ENCODE measurements at places on chromosomes 1 and 21.
A peak's percentile ranks its signal among the peaks of the same experiment; 100 is the strongest.

- DNase-seq = no peak
Measured at GRCh38 chr1:41322835-41323234, 38.4 kb upstream of the FOXO6 start.

- no peak for DNase-seq
Measured at GRCh38 chr1:925561-926421, 2.1 kb downstream of the SAMD11 start.

GRCh38 chr1:176164014-176164678, 42.9 kb downstream of the COP1 start:
- no peak for DNase-seq

DNA sequence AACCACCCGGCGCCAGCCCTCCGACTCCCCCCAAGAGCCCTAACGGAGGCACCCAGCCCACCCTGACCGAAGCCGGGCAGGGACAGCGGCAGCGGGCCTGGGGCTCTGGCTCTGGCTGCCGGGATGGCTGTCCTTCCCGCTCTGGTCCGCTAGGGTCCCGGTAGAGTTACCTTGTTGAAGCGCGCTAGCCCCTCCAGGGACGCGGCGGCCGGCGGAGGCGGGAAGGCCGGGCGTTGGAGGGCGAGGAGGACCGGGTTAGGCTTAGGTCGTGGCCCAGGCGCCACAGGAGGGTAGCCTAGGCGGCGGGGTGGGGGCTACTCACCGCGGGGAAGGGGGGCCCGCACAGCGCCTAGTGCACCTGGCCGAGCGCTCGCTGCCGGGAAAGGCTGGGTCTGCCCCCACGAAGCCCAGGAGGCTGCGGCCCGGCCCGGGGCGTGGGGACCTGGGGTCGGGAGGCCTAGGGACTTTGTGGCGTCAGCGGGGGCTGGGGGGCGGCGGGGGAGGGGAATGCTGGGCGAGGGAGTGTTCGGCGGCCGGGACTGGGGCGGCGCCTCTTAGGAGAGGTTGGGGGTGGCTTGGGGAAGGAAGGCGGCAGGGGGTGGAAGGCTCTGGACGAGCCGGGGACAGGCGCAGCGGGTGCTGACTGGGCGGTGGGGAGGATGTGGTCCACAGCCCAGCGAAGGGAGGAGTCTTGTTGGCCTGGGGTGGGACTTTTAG, at the start of gene TRIM17:
TRIM17 (minus strand) TSS at position 645 of the 717 bp plus-strand sequence. CDS start 1,789 bp downstream, outside the sequence.
- DNase-seq = no peak

DNA sequence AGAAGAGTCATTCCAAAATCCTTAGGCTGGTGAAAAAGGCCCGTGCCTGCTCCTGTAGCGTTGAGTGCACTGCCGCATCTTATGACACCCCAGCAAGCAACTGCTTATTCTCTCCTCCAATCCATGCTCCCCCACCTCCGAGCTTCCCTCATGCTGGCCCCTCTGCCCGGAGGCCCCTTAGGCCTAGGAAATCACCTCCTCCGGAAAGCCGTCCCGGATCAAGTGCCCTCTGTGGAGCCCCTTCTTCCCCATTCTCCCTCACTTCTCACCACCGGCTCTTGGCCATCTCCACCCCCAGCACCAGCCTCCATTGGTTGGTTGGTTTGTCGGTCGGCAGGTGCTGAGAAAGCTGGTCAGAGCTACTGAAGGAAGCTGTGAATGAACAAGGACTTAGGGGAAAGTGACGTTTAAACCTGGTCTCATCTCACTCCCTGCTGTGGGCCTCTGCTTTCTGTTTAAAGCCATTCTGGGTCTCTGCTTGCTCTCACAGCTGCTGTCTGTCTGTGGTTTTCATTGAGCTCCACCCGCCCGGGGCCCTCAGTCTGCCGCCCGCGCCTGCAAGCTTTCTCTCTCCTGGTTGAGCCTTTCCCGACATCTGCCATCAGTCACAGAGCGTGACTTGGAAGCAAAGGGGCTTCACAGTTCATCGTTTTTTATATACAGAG, 122.2 kb downstream of the KCNN3 start:
- DNase-seq = peak; percentile 42

DNA sequence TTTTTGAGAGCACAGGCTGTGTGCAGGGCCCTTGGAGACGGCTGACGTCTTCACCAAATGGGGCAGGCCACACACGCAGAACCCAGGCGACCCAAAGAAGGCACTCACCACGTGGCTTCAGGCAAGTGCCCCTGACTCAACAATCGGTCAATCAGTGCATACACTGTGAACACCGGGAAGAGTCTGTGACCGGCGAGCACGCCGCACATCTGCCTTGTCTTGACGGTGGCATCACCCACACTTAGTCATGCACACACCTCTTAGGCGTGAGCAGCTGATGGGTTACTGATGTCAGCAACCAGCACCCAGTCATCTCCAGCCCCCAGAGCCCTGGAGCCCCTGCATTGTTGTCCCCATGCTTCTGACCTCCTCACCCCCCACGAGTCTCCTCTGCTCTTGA, 4.9 kb upstream of the LRRC3 start:
- DNase-seq = no peak

All from activated naive CD4-positive, alpha-beta T cell (primary cell).